ENCODE measurements at places on chromosomes 6 and 20. TPM values are rescaled to one million over a fixed set of nuclear protein-coding genes. Genes with fewer than 3 reads are reported as not detected.

SLC35A1 gene
- polyA plus RNA-seq = 48.4 TPM

MUC21 gene
- not detected for polyA plus RNA-seq

CRISP3 gene
- polyA plus RNA-seq = 0.42 TPM

GRM4 gene
- 0.45 TPM for polyA plus RNA-seq

HDGFL1 gene
- polyA plus RNA-seq = not detected

OR2B6 gene
- 0.08 TPM for polyA plus RNA-seq

TMC2 gene
- polyA plus RNA-seq = 0.23 TPM

SYTL3 gene
- 3.8 TPM for polyA plus RNA-seq

GMEB2 gene
- polyA plus RNA-seq = 12.7 TPM
